ENCODE measurements at places on chromosomes 3 and 15. TPM values are rescaled to one million over a fixed set of nuclear protein-coding genes. Genes with fewer than 3 reads are reported as not detected.

- DNase-seq = no peak
These were observed 167.4 kb downstream of the STAG1 start for GRCh38 chr3:136584728-136585127.

GRCh38 chr3:10935028-10935427, 57.5 kb upstream of the SLC6A1 start:
- DNase-seq = no peak

Gene POTEB
- total RNA-seq = not detected

Gene IGSF10
- not detected for total RNA-seq

- no peak for DNase-seq
These were observed 1710.1 kb downstream of the SI start for GRCh38 chr3:163368168-163368567.
